ENCODE measurements at places on chromosomes 2 and 18.

DNA sequence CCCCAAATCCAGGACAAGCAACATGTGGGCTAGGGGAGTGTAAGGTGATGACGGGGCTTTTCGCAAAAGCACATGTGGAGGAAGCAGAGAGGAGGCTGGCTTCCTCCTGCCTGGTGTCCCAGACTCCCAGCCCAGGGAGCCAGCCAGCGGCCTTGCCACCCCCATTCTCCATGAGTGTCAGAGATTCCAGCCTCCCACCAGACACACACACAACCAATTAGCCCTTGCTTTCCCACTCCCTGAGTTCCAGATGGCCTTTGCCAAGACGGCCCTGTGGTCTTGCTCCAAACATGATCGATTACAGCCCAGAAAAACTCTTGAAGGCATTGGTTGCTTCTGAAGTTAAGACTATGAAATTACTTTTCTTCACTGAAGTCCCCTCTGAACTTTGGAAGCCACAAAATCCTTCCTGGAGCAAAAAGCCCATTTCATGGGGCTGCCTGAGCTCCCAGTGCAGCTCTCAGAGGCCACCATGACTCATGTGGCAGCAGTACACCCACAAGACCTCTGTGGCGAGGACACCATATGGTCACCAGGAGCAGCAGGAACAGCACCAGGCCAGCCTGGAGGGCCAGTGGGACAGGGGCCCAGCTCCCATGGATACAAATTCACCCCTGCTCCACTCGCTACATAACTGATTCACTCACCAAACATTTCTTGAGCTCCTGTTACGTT is 69.1 kb upstream of the PID1 start:
- no peak for DNase-seq

GRCh38 chr18:45107425-45107824 is 426.7 kb downstream of the SETBP1 start:
- no peak for DNase-seq

DNA sequence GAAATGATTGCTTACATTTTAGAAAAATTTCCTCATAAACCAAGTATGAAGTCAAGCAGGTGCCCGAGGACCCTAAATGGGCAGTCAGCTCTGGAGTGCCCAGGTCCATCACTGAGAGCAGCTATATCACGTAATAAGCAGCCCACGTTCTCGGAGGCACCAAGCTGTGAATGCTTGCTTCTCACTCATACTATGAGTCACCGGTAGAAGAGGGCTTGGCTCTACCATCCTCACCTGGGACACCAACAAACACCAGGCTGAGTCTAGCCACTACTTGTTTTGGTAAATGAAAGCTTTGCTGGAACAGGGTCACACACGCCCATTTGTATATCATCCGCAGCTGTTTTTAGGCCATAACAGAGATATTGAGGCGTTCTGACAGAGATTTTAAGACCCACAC is 207.5 kb downstream of the SEPTIN10 start:
- DNase-seq, result no peak

DNA sequence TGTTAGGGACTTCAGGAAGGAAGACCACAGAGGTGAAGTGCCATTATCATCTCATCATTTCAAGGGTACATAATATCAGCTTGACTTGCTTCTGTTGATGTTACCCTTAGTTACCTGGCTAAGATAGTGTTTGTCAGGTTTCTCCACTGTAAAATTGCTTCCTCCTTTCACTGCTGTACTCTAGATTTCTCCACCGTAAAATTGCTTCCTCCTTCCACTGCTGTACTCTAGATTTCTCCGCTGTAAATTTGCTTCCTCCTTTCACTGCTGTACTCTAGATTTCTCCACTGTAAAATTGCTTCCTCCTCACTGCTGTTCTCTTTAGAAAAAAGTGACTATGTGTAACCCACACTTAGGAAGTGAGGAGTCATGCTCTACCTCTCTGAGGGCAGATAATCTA is 1460.3 kb downstream of the SUCLG1 start:
- no peak for DNase-seq

DNA sequence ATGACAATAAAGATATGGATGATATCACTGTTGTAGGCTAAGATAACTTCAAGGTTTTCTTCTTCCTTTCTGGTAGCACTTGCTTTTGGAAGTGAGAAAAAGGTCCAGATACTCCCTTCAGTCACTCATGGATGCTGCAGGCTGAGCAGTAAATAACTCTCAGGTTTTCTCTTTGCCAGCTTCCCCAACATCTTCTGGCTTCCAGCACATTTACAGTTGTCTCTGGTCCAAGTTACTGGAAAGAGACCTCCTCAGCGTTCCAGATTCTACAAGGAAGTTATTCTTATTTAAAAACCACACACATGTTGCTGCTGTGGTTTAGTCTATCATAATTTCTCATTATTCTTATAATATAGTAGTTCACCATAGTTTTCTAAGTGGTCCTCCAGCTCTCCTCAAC is 383.4 kb downstream of the PLCL1 start:
- DNase-seq, result no peak

DNA sequence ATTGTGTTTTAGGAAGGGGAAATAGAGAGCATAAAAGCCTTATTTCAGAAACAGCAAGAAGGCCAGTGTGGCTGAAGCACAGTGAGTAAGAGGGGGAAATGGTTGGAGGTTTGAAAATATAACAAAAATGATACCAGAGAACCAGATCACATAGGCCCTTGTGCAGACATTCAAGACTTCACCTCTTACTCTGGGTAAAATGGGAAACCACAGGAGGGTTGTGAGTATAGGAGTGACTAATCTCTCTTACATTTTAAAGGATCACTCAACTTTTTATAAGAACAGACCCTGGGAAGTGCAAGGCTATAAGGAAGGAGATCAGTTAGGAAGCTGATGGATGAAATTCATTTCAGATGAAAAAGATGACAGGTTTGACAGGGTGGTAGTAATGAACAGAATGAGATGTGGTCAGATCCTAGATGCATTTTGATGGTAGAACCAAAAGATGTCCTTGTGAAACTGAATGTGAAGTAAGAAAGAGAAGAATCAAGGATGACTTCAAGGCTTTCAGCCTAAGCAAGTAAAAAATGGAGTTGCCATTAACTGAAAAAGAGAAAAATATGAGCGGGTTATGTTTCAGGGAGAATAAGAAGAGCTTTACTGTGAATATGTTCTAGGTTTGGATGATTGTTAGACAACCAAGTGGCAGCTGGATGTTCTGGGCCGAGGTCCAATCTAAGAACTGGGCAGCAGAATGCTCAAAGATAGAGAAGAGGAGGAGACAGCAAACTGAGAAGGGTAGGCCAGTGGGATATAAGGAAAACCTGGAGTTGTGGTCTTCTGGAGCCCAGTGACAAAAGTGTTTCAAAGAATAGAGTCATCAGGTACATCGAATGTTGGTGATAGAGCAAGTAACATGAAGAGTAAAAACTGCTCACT is 65.1 kb downstream of the USP40 start:
- no peak for DNase-seq

DNA sequence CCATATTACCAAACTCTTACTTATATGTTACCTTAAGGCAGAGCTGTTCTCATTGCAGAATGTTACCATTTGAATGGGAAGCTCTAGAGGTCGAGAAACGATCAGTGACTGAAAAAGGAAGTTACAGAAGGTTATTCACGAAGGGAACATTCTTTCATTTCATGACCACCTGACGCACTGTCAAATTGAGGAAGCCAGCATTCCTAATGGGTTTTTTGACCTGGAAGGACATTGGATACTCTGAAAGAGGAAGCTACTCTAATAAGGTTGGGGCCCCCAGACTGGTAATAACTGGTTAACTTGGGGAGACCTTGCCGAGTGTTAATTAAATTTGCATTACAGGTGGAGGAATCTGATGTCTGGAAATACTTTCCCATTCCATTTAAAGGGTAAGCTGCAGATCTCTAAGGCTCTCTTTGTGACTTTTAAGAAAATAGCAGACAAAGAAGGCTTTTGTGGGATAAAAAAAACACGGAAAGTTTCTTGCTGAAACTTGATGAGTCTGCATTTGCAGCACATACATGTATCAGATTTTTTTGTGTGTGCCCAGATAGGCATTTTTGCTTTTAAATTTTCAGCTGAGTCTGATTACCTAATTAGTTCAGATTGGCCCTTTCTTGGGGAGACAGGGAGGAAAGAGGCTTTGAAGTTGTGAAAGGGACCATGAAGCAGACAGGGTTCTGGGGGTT is 137.1 kb downstream of the LTBP1 start:
- DNase-seq, result no peak

- DNase-seq, result no peak
Measured at GRCh38 chr2:168514692-168515091, 58.6 kb downstream of the CERS6 start.

GRCh38 chr18:10135302-10135926 is 221.6 kb downstream of the VAPA start:
- no peak for DNase-seq
